Jurkat, Clone E6-1 (cell line): ENCODE measurements at places on chromosomes 5 and 9.

- no peak for DNase-seq
These were observed 2.9 kb downstream of the ANKDD1B start for GRCh38 chr5:75614176-75614575.

DNA sequence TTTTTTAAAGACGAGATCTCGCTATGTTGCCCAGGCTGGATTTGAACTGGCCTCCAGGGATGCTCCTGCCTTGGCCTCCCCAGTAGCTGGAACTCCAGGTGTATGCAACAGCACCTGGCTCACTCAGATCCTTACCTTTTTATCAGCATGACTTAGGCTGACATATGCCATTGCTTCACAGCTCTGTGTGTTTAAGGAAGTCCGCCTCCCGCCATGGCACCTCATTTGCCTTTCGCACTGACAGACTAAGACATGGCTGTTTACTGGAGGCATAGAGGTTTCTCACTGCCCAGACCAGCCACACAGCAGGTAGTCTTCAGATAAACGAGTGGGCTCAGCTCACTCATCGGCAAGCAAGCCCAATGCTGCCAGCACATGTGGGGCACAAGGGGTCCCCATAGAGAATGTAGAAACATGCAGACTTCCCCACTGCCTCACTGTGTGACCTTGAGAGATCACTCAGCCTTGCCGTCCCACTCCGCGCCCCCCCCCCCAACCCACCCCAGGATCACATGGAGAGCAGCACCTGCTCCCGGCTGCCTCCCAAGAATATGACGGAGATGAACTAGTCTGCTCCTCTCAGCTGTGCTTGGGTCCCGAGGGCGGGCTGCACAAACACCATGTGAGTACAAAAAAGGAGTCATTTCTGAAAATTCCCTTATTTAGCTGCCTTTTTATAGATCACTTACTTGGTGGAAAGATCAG, 62.8 kb downstream of the DCP2 start:
- DNase-seq = no peak

- no peak for DNase-seq
These were observed 70.0 kb upstream of the SUSD1 start for GRCh38 chr9:112245126-112245525.

GRCh38 chr9:83701769-83702168, 6.0 kb downstream of the UBQLN1 start:
- DNase-seq = no peak

GRCh38 chr5:92605591-92605990, 975.4 kb downstream of the NR2F1-AS1 start:
- no peak for DNase-seq

- no peak for DNase-seq
These were observed 300.5 kb upstream of the ISL1 start for GRCh38 chr5:51082741-51083140.

DNA sequence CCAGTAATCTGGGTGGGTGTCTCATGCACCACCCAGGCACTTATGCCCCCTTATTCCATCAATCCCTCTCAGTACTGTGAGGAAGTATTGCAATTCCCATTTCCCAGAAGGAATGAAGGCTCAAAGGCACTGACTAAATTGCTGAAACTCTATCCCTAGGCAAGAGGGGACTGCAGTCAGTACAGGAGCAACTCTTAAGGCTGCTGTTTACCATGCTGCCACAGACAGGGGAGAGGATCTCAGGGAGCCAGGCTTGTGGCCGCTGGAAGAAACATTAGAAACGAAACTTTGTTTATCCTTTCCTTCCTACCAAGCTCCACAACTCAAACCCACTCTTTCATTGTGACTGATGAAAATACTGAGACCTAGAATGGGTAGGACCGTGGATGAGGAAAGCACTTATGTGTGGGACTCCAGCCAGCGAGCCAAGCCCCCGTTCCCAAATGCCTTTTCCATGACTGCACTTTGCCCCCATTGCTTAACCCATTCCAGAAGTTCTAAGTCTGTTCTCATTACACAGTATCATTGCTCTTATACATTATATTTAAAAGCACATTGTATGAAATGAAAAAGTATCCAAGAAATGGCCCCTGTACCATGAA, 54.3 kb downstream of the TLE1 start:
- DNase-seq = no peak

DNA sequence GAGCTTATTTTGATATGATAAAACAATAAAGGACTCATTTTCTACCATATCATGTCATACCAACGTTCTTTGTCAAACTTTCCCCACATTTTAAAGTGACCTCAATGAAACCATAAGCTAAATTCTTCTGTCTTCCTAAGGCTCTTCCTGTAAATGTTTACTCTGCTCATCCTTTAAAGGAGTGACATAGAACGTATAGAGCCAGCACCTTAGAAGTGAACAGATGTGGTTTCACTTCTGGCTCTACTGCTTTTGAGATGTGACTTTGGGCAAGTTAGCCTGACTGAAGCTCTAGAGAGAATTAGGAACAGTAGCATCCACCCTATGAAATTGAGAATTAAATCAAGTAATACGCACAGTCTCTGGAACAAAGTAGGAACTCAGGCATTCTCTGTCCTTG, 24.1 kb downstream of the SAR1B start:
- DNase-seq = no peak

DNA sequence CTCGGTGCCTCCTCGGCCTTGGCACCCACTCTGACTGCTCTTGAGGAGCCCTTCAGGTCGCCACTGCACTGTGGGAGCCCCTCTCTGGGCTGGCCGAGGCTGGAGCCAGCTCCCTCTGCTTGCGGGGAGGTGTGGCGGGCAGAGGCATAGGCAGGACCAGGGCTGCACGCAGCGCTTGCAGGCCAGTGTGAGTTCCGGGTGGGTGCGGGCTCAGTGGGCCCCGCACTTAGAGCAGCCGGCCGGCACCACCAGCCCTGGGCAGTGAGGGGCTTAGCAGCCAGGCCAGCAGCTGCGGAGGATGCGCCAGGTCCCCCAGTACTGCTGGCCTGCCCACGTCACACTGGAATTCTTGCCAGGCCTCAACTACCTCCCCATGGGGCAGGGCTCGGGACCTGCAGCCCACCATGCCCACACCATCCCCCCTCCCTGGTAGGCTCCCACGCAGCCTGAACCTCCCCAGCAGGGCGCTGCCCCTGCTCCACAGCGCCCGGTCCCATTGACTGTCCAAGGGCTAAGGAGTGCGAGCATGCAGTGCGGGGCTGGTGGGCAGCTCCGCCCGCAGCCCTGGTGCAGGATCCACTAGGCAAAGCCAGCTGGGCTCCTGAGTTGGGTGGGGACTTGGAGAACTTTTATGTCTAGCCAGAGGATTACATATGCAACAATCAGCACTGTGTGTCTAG, 602.9 kb upstream of the ST8SIA4 start:
- DNase-seq = no peak

DNA sequence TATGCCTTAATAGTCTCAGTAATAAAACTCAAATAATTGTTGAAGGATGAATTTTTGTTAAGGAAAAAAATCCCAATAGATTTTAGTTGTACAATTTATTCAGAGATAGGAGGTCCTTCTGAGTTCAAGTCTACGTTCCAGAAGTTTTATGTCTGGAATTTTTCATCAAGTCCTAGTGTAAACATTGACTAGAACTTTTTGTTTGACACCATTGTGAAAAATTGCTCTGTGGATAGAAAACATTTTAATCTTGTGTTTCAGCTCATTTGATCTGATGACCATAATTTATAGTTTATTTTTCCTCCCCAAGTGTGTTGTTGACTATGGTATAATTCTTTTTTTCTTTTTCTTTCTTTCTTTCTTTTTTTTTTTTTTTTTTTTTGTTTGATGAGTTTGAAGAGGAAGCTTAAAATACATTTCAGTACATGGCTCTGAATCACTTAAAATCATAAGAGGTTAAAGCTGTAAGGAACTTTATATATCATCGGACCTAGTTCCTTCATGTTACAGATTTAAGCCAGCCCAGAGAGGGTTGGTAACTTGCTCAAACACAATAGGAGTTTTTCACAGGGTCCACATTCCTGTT, 20.7 kb downstream of the ITGA1 start:
- no peak for DNase-seq

GRCh38 chr9:14089051-14089803, 224.7 kb downstream of the NFIB start:
- no peak for DNase-seq

- DNase-seq = no peak
These were observed 141.9 kb downstream of the OXCT1 start for GRCh38 chr5:41728281-41728680.

DNA sequence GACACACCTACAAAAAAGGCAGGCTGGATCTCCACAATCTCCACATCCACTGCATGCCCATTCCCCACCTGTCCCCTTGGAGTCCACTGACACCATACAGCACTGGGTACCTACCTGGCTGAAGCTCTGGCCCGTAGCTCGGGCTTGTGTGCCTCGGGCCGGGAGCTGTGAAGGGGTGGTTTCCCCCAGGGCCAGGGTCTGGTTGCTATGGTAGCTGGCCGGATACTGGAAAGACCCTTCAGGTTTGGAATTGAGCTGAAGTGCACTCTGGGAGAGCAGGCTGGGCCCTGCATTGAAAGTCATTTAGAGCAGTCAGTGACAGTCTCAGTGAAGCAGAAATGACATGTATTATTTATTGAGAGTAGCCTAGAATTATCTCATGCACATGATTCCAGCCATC, 507.3 kb downstream of the CTNND2 start:
- DNase-seq = no peak

GRCh38 chr9:123251741-123252140, 16.6 kb downstream of the STRBP start:
- DNase-seq = no peak

DNA sequence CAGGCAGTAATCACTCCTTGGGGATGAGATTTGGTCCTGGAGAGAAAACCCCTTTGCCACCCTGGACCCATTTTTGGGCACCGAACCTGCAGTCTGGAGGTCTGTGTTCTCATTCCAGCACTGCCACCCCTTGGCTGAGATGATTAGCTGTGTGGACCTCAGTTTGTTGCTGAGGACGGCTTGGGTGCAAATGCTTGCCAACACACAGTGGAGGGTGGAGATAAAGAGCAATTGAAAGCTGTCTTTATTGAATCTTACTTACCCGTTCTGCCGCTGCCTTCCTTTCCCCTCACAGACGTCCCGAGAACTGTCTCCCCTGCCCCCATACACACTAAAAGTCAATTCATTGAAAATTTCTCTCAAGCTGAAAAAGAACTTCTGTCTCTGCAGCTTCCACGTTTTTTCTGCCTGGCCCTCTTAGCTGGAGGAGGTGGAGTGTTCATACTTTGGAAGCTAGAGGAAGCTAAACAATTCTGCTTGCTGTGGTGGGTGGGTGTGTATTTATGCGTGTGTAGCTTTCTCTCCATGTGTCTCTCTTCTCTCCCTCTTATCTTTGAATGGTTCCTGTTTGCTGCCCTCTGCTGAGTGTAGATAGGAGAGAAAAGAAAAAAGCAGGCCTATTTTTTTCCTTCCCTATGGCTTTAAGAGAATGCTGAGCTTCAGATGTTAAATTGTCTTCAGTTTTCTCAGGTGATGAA, 6.6 kb downstream of the GALNT10 start:
- peak; percentile 44 for DNase-seq

DNA sequence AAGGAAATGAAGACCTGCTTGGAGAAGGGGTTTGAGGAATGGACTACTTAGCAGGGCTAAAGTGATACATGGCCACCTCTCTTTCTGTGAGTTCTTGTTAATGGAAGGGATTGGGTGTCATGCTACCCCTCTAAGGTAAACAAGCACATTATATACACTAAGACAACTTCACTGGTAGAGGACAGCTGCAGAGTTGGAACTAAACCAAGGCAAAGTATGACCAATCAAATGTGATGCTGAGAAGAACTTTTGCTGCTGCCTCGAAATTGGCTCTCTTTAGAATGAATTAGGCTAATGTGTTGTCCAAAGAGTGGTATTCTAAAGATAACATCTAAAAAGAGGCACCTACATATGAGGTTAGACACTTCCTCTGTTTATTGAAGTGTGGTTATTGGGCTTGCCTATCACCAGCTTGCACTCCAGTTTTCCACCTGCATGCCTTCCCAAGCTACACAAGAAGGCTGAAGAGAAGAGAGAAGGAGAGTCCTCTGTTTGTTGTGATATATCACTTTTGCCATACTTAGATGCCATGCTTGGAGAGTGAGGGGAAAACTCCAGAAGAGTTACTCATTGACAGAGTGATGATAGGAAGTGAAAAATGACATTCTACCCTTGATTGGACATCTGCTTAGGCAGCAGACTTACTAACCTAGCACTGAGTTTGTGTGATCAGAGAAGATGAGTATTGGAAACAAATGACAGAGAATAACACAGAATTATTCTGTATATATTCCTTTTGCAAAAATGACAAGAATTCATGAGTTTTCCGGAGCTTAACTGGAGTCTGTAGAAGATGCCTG, 536.1 kb downstream of the ZNF608 start:
- DNase-seq = no peak

- DNase-seq = no peak
These were observed 206.7 kb downstream of the ARHGAP26 start for GRCh38 chr5:142976861-142977260.

DNA sequence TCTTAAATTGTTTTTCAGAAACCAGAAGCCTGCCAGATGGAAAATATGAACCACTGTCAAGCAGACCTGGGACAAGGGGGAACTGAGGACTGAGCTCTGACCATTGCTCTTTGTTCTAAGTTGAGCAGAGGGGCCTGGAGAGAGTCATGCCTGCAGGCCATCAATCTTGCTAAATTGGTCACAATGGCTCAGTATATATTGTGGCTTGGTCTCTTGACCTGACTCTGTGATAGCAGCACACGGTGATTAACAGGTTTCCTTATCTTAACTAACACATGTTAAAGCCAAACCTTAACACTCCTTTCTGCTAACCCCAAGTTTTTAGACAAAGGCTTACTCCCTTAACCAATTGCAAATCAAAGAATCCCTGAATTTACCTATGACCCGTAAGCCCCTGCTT, 1281.2 kb upstream of the NUDT12 start:
- DNase-seq = no peak

DNA sequence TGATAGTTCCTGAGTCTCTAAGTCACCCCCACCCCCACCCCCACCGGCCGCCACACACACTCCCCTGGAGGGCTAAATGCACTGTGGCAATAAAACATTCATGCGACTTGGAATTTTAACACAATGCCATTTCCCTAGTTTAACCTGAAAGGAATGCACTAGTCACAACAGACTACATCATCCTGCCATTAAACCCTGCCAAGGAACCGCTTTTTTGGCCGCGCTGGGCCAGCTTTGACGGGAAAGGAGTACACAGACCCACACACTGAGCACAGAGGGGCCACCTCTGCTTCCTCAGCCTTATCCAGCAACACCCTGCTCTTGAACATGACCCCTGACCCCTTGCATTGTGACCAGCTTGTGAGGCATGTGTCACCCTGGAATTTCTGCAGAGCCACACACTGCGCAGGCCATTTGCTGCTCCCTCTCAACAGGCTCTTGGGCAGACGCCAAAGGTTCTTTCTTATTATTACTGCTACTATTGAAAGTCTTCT, 165.3 kb downstream of the BNC2 start:
- no peak for DNase-seq
